ENCODE measurements at places on chromosomes 16 and 17.

- DNase-seq: no peak
These were observed 1.7 kb upstream of the PAM16 start for GRCh38 chr16:4352843-4353242.

DNA sequence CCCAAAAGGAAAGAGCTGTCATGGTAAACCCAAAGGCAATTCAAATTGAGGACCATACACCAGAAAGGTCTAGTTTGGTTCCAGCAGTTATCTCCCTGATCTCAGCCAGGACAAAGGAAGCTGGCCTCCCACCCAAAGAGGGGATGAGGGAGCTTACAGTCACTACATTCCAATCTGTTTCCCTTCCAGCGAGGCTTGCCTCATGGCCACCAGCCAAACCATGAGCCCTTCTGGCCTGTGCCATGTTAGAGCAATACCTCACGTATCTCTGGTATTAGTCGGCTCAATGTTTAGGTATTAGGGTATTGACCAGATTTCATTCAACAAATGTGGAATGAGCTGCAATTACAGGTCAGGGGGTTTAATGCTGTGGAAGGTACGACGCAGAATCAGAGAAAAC, 8.4 kb downstream of the NDUFAB1 start:
- DNase-seq: no peak

DNA sequence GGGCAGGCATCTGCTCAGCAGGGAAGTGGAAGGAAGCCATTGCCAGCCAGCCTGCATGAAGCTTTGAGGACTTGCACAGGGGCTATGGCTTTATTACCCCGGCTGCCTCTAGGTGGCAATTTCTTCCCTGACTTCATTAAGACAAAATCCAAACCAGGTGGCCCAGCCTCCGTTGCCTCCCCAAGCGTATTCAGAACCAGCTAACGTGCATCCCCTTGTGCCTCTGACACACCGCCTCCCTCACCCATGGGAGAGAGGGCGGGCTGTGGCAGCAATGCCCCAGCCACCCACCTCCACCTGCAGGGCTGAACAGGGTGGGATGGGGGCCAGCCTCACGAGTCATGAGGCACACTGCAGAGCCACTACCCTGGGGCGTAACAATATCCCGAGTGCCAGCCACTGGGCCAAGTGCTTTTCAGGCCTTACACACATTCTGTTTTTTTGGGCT, 6.8 kb downstream of the KIFC3 start:
- no peak for DNase-seq

DNA sequence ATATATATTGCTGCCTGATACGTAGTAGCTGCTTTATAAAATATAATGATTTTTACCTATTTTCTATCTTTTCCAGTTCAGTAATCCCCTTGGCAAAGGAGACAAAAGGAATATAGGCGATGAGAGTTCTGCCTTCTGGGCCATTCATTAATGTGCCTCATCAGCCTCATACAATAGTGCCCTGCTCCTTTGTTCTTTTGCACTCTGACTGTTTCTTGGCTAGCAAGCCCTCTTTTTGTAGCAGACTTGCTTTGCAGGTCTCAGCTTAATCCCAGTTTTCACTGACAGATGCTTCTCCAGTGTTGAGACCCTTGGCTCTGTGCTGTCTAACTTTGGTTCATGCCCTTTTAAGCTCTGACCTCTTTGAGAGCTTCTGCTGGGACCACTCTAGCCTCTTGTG, 10.4 kb downstream of the HSD17B2 start:
- no peak for DNase-seq

DNA sequence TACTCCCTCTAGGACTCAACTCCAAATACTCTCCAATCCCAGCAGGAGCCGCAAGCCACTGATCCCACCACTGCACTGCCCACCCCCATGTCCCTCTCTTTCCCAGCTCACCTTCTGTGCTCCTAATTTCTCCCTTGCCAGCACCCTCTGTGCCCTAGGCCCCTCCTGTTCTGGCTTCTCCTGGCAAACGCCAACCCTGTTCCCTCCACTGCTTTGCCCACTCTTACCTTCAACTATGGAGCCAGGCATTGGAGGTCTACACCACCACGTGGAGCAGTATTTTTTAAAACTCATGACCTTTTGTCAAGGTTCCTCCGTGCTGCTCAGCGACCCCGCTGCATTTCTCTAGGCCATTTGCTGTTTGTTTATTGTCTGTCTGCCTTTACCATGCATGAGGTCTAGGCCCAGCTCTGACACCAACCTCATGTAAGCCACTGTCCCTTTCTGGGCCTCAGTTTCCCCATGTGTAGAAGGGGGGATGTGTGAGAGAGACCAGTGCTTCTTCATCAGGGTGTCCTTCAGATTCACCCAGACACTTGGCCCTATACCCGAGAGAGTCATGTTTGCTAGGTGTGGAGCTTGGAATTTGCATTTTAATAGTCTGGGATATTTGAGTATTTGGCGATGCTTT, 4.6 kb downstream of the CCDC102A start:
- no peak for DNase-seq

DNA sequence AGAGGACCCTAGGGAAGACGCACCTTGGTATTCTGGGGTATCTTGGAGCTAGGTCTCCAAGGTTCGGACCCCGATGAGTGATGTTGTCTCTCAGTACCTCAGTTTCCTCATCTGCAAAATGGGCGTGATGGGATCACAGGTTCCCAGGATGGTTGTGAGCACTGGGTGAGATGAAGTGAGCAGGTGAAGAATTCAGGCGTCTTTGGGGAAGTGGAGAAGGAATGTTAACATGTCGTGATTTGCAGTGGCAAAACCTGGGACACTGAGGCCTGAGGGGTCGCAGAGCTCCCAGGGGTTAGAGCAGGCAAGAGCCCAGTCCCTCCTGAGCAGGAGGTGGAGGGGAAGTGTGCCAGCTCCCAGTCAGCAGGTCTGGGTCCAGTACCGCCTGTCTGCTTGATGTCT, 215.1 kb upstream of the GSE1 start:
- no peak for DNase-seq

GRCh38 chr17:27535975-27536374, 79.7 kb downstream of the KSR1 start:
- no peak for DNase-seq

- no peak for DNase-seq
These were observed 157.3 kb downstream of the AATF start for GRCh38 chr17:37106049-37106448.

DNA sequence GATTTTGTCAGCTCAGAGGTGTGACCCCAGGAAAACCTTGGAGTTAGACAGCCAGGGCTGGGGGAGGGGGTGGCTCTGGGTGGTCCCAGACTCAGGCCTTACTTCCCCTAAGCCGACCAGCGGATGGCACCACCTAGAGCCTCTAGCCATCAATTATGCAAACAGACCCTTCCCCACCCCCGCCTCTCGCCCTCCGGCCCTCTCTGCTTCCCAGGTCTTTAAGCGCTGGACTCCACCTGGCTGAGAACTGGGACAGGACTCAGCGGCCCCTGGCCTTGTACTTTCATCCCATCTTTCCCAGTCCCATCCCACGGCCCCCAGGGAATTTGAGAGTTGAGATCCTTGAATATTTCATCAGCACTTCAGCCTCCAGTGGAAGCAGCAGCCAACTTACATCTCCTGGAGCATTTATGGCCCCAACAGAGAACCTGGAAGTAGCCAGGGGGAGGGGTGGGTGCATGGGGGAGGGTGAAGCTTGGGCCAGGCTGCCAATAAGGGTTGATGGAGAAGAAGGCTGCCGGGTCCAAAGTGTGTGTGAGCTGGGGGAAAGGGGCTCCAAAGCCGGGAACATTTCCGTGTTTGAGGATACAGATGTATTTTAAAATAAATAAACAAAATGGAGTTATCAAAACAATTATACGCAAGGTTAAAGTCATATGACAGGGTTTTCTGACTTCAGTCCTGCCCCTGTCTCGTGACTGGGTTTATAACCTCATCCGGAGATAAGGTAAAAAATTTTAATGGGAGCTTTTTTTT, 7.5 kb upstream of the JUP start:
- no peak for DNase-seq

GRCh38 chr16:83968306-83968851, 335 bp downstream of the NECAB2 start:
- no peak for DNase-seq

- DNase-seq: no peak
These were observed 76.3 kb upstream of the WSB1 start for GRCh38 chr17:27217631-27218030.

- DNase-seq: no peak
These were observed 40.6 kb downstream of the GOSR1 start for GRCh38 chr17:30517786-30518185.

DNA sequence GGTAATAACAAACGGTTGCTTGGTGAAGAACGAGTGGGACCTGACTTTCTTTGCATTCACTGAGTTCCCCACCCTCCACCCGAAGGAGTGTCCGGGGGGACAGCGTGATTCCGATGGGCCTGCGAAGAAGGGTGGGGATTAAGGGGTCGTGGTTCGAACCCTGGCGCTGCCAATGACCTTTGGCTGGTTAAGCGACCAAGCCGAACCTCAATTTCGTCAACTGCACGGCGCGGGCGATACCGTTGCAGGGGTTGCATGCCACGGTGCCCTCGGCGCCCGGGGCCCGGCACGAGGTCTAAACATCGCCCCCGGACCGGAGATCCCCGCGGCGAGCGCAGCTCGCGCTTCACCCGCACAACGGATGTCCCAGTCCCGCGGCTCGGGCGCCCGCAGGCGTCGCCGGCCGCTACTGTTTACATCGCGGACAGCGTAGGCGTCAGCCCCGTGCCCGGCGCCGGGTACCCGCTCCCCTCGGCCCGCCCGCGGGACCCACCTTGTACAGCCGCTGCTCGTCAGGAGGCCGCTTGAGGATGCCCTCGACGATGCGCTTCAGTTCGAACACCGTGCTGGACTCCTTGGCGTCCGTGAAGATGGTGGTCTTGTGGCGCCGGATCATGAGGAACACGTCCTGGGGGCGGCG, 460 bp downstream of the ELOB start:
- no peak for DNase-seq

- no peak for DNase-seq
These were observed 318.4 kb upstream of the MAF start for GRCh38 chr16:79918916-79919315.

- DNase-seq: no peak
These were observed 4.0 kb downstream of the ZNF785 start for GRCh38 chr16:30581457-30581856.

- DNase-seq: no peak
These were observed 23.8 kb upstream of the ABCC1 start for GRCh38 chr16:15925631-15926030.

DNA sequence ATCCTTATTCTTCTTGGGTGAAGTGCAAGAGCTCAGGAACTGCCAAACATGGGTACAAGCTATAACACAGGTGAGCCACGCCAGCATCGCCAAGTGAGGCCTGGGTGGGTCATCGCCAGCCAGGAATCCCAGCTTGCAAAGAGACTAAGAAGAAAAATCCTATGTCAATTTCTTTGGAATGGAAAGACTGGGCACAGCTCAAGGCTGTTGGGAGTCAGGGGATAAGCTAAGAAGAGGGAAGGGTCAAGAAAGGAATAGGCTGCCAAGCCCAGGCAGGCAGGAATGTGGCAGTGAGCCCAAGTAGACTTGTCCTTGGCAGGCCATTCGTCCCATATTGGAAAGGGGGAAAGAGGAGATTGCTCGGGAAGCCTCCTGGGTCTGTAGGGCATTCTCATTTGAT, 191.4 kb upstream of the CDH5 start:
- no peak for DNase-seq

- DNase-seq: no peak
These were observed 13.8 kb upstream of the MC1R start for GRCh38 chr16:89904606-89905510.

DNA sequence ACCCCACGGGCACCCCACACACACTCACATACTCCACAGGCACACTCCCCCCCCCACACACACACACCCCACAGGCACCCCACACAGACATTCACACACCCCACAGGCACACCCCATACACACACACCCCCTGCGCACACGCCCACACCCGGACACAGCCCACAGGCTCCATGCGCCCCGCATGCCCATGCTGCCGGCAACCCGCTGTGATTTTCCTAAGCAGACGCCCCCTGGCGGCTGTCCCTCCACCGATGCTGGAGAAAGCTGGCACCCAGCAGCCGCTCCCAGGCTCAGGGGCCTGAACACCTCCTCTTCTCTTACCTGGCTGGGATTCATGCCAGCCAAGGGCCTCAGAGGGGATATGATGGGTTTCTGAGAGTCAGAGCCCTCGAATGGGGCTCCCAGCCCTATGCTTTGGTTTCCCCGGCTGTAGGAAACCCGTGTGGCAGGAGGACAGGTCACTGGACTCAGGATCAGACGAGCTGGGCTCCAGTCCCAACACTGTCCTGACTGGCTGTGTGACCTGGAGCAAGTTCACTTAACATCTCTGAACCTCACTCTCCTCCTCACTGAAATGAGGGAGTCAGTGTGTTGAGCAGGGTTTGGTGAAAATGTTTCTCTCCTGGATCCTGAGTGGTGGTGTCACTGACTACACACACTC, 19.6 kb upstream of the TNFRSF13B start:
- peak; percentile 61 for DNase-seq

DNA sequence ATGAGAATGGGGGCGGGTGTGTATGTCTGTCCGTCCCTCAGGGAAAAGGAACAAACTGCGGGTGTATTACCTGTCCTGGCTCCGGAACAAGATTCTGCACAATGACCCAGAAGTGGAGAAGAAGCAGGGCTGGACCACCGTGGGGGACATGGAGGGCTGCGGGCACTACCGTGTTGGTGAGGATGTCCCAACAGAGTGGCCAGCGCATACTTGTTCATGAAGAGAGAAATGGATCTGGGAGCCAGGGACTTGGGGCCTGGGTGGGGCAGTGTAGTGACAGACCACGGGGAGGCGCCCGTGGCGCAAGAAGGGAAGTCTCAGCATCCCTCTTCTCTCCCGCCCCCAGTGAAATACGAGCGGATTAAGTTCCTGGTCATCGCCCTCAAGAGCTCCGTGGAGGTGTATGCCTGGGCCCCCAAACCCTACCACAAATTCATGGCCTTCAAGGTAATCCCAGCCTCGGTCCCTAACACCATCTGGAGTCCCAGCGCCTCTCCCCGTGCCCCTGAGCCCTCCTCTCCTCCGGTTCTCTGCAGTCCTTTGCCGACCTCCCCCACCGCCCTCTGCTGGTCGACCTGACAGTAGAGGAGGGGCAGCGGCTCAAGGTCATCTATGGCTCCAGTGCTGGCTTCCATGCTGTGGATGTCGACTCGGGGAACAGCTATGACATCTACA, 3.5 kb upstream of the C17orf107 start:
- DNase-seq: no peak

DNA sequence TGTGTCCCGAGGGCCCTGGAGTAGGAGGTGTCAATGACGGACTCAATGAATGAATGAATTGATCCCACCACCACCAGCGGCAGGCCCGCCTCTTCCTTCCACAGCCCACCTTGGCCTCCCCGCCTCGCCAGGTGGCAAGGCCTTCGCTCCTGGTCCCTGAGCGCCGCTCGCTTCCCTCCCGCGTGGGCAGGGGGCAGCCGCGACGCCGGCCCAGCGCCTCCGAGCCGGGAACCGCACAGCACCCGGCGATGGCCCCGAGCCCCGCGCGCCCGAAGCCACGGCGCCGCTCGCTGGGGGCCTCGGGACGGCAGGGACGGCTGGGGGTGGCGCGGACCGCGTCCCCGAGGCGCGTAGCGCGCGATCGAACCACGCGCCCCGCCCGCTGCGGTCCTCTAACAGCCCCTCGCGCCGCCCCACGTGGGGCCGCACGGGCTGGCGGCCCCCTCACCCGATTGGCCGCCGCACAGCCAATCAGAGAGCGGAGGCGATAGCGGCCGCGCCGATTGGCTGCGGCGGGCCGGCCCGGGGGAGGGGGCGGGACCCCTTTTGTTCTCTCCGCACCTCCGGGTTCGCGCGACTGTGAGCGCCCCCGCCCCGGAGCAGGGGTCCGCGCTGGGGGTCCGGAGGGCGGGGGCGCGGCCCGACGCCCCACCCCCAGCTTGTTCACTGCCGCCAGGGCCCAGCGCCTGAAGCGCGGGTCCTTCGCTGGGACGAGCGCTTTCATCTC, 31.4 kb downstream of the ACTG1 start:
- DNase-seq: peak; percentile 26
